ENCODE measurements at places on chromosomes 11 and 22. TPM values are rescaled to one million over a fixed set of nuclear protein-coding genes. Genes with fewer than 3 reads are reported as not detected.

PRODH gene
- 17.8 TPM for total RNA-seq

ANO9 gene
- 0.51 TPM for total RNA-seq

NFRKB gene
- total RNA-seq, result 27.3 TPM

ANO1 gene
- total RNA-seq, result 3.8 TPM

CLDN5 gene
- 111 TPM for total RNA-seq

PGA3 gene
- total RNA-seq, result not detected

ZNF215 gene
- total RNA-seq, result 0.65 TPM

LRRC74B gene
- total RNA-seq, result not detected

MAPK8IP2 gene
- 1.1 TPM for total RNA-seq

C11orf42 gene
- not detected for total RNA-seq

AIFM3 gene
- total RNA-seq, result 1.5 TPM

Data from subcutaneous adipose tissue (tissue), 4 donors.